ENCODE measurements at places on chromosomes 12 and 14. TPM values are rescaled to one million over a fixed set of nuclear protein-coding genes. Genes with fewer than 3 reads are reported as not detected.

DNA sequence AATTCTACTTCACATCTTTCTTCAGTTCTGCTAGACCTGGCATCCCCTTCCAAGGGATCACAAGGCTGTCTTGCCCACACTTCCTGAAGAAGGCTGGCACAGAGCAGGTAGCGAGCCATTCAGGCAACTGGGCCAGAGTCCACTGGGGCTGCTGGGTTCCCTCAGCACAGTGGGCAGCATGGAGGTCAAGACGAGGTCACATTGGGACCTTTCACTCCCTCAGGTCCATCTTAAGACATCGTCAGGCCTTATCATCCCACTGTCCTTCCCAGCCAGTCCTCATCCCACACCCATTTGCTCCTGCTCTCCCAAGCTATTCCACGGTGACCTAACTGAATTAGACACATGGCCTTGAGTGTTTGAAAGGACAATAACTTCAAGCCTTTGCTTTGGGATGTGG, 143.1 kb upstream of the HIF1A start:
- H3K36me3 ChIP-seq = no peaks in the 10 kb centered on the region
- H3K4me1 ChIP-seq = peaks cover 19% of the 10 kb centered on the region
- no peaks in the 10 kb centered on the region for H3K27me3 ChIP-seq
- H3K27ac ChIP-seq = no peak overlapping the region
- no peak for DNase-seq
- H3K4me3 ChIP-seq = no peak overlapping the region

CRY1 gene
- polyA plus RNA-seq = 36.1 TPM

DNA sequence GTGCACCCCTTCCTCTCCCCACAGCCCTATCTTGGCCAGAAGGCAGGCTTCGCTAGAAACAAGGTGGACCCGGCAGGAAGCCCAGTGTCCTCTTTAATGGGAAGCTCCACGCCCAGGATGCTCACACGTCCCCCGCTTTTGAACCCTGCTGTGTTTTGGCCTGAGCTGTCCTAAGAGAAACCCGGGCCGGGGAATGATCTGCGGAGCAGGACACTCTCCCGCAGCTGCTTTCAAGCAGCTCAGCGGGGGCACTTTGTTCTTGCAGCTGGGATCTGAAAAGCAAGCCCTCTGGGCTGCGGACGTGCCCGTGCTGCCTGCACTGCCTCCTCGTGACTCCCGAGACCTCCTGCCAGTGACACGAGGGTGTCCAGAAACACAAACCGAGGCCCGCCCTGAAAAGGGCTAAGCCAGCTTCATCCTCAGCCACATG, 30.0 kb downstream of the SCARB1 start:
- peaks cover 38% of the 10 kb centered on the region for H3K4me1 ChIP-seq
- H3K27me3 ChIP-seq = no peaks in the 10 kb centered on the region
- peak overlapping the region; percentile 61 for H3K27ac ChIP-seq
- no peak for DNase-seq
- H3K4me3 ChIP-seq = no peak overlapping the region
- H3K36me3 ChIP-seq = peaks cover 3% of the 10 kb centered on the region

GRCh38 chr14:60723116-60723906, 840 bp downstream of the SIX4 start:
- H3K4me3 ChIP-seq = peak overlapping the region; percentile 71
- H3K27ac ChIP-seq = peak overlapping the region; percentile 61
- H3K4me1 ChIP-seq = peaks cover 31% of the 10 kb centered on the region
- H3K36me3 ChIP-seq = peaks cover 3% of the 10 kb centered on the region

KIF5A gene
- 224 TPM for polyA plus RNA-seq

GRCh38 chr12:62876938-62877548, 57.9 kb downstream of the PPM1H start:
- H3K27ac ChIP-seq = no peak overlapping the region
- H3K4me3 ChIP-seq = no peak overlapping the region
- no peaks in the 10 kb centered on the region for H3K27me3 ChIP-seq
- no peaks in the 10 kb centered on the region for H3K4me1 ChIP-seq

DNA sequence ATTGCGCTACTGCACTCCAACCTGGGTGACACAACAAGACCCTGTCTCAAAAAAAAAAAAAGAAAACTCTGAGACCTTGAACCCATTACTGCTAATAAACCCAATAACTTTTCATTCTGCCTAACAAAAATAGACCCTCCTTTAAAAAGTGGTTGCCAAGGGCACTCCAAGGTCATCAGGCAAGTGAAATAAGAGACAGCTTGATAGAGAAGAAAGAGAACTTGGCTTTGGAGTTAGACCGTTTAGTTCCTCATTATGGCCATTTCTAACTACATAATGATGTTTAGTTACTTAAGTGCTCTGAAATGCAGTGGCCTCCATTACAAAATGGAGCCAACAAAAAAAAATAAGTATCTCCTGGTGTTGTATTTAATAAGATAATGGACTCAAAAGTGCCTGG, 55.9 kb downstream of the PHLDA1 start:
- H3K27ac ChIP-seq = no peak overlapping the region
- H3K4me3 ChIP-seq = no peak overlapping the region
- DNase-seq = no peak
- H3K36me3 ChIP-seq = no peaks in the 10 kb centered on the region

- H3K36me3 ChIP-seq = no peaks in the 10 kb centered on the region
- H3K27me3 ChIP-seq = no peaks in the 10 kb centered on the region
- H3K27ac ChIP-seq = no peak overlapping the region
Measured at GRCh38 chr14:42683707-42684106, 1077.0 kb downstream of the LRFN5 start.

PPFIA2 gene
- 48.9 TPM for polyA plus RNA-seq

DNA sequence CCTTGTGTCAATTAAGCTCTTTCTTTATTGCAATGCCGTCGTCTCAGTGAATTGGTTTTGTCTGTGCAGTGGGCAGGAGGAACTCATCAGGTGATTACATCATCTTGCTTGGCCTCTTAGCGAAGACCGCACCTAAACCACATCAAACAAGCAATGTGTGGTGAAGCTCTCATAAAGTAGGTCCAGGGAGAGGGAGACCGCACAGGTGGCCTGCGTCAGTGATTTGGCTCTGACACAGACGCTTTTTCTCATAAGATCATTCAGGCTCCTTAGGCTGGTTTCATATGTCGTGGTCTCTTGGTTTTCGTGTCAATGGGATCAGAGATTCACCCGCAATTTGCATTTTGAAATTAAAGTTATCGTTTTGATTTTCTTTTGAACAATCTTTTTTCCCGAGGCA, 6.7 kb upstream of the TESC start:
- no peak for DNase-seq
- no peaks in the 10 kb centered on the region for H3K36me3 ChIP-seq
- H3K4me3 ChIP-seq = no peak overlapping the region
- H3K27me3 ChIP-seq = peaks cover 7% of the 10 kb centered on the region
- H3K4me1 ChIP-seq = peaks cover 13% of the 10 kb centered on the region

CISTR gene
- polyA plus RNA-seq = 1.1 TPM

GRCh38 chr12:38711054-38711453, 194.3 kb downstream of the CPNE8 start:
- H3K36me3 ChIP-seq = no peaks in the 10 kb centered on the region
- no peak for DNase-seq
- H3K27ac ChIP-seq = no peak overlapping the region
- H3K27me3 ChIP-seq = no peaks in the 10 kb centered on the region
- no peak overlapping the region for H3K4me3 ChIP-seq

PLEK2 gene
- not detected for polyA plus RNA-seq

IQSEC3 gene
- polyA plus RNA-seq = 64.3 TPM

GALNT9 gene
- 35.9 TPM for polyA plus RNA-seq

GRCh38 chr14:53215101-53215500, 62.0 kb upstream of the DDHD1 start:
- no peak for DNase-seq
- H3K4me1 ChIP-seq = peaks cover 3% of the 10 kb centered on the region
- no peaks in the 10 kb centered on the region for H3K36me3 ChIP-seq
- no peak overlapping the region for H3K27ac ChIP-seq
- H3K4me3 ChIP-seq = no peak overlapping the region

RDH16 gene
- 0.65 TPM for polyA plus RNA-seq

GRCh38 chr14:77812028-77812427, 12.1 kb downstream of the ADCK1 start:
- H3K36me3 ChIP-seq = no peaks in the 10 kb centered on the region
- no peaks in the 10 kb centered on the region for H3K27me3 ChIP-seq
- H3K4me1 ChIP-seq = no peaks in the 10 kb centered on the region
- H3K4me3 ChIP-seq = no peak overlapping the region

- DNase-seq = no peak
- no peaks in the 10 kb centered on the region for H3K36me3 ChIP-seq
- no peak overlapping the region for H3K27ac ChIP-seq
- no peaks in the 10 kb centered on the region for H3K27me3 ChIP-seq
Measured at GRCh38 chr14:94088516-94088915, 7.4 kb downstream of the IFI27L1 start.

CACNB3 gene
- polyA plus RNA-seq = 73.8 TPM

- H3K4me3 ChIP-seq = no peak overlapping the region
- H3K36me3 ChIP-seq = peaks cover 7% of the 10 kb centered on the region
- no peak overlapping the region for H3K27ac ChIP-seq
- DNase-seq = no peak
- peaks cover 2% of the 10 kb centered on the region for H3K4me1 ChIP-seq
Measured at GRCh38 chr12:48946205-48946604, 11.1 kb downstream of the ARF3 start.

DNA sequence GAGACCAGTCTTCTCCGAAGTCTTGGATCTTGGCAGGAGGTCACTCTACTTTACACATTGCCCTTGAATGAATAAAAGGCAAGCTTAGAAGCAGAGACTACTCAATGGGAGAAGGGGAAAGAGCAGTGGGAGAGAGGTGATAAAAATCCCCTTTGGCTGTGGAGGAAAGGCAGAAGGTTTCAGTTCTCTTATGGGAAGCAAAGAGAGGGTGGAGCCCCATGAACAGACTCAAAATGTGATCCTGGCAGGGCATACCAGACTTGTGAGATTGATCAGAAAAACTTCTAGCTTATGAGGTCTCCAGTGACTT, 49.6 kb upstream of the HECTD1 start:
- no peaks in the 10 kb centered on the region for H3K27me3 ChIP-seq
- DNase-seq = no peak
- peaks cover 6% of the 10 kb centered on the region for H3K4me1 ChIP-seq

- no peaks in the 10 kb centered on the region for H3K27me3 ChIP-seq
- H3K4me1 ChIP-seq = no peaks in the 10 kb centered on the region
- no peaks in the 10 kb centered on the region for H3K36me3 ChIP-seq
- no peak overlapping the region for H3K27ac ChIP-seq
Measured at GRCh38 chr12:3743803-3744202, 9.1 kb downstream of the CRACR2A start.

IFNG-AS1 gene
- polyA plus RNA-seq = 0.18 TPM

GRCh38 chr14:97390096-97390724, 593.0 kb downstream of the VRK1 start:
- no peaks in the 10 kb centered on the region for H3K36me3 ChIP-seq
- DNase-seq = no peak
- H3K4me1 ChIP-seq = no peaks in the 10 kb centered on the region
- no peaks in the 10 kb centered on the region for H3K27me3 ChIP-seq
- no peak overlapping the region for H3K27ac ChIP-seq
- no peak overlapping the region for H3K4me3 ChIP-seq

MYO1H gene
- 0.90 TPM for polyA plus RNA-seq

- H3K4me3 ChIP-seq = no peak overlapping the region
- H3K36me3 ChIP-seq = peaks cover 22% of the 10 kb centered on the region
- no peaks in the 10 kb centered on the region for H3K27me3 ChIP-seq
- H3K4me1 ChIP-seq = no peaks in the 10 kb centered on the region
- peak overlapping the region; percentile 61 for H3K27ac ChIP-seq
- DNase-seq = no peak
Measured at GRCh38 chr12:118053071-118053985, 7.7 kb downstream of the WSB2 start.

GRCh38 chr14:22071006-22071405, 397.4 kb upstream of the OR4E1 start:
- no peak for DNase-seq
- no peak overlapping the region for H3K4me3 ChIP-seq
- no peaks in the 10 kb centered on the region for H3K27me3 ChIP-seq
- H3K36me3 ChIP-seq = no peaks in the 10 kb centered on the region
- H3K27ac ChIP-seq = no peak overlapping the region
- H3K4me1 ChIP-seq = no peaks in the 10 kb centered on the region

EIF2B1 gene
- 60.1 TPM for polyA plus RNA-seq

GSC gene
- polyA plus RNA-seq = not detected

DNA sequence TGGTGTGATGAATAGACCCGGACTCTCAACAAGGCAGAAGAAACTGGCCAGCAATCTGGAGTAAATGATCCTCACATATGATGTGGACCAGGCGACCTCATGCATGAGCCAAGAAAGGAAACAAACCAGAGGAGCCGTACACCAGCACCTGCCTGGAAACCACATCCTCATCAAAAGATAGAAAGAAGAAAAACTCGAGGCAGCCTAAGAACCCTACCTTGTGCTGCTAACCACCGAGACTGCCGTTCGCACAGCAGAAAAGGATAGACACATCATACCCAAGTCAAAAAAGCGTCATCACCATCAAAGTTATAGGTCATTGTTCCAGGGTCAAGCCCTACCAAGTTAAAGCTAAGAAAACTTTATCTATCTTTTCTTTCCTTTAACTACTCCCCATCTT, 66.7 kb downstream of the RESF1 start:
- no peak for DNase-seq
- no peak overlapping the region for H3K4me3 ChIP-seq
- H3K36me3 ChIP-seq = no peaks in the 10 kb centered on the region
- no peaks in the 10 kb centered on the region for H3K27me3 ChIP-seq

- H3K36me3 ChIP-seq = no peaks in the 10 kb centered on the region
- H3K27ac ChIP-seq = no peak overlapping the region
- no peaks in the 10 kb centered on the region for H3K27me3 ChIP-seq
- DNase-seq = no peak
- no peak overlapping the region for H3K4me3 ChIP-seq
Measured at GRCh38 chr14:52974406-52974805, 23.6 kb upstream of the FERMT2 start.

DNA sequence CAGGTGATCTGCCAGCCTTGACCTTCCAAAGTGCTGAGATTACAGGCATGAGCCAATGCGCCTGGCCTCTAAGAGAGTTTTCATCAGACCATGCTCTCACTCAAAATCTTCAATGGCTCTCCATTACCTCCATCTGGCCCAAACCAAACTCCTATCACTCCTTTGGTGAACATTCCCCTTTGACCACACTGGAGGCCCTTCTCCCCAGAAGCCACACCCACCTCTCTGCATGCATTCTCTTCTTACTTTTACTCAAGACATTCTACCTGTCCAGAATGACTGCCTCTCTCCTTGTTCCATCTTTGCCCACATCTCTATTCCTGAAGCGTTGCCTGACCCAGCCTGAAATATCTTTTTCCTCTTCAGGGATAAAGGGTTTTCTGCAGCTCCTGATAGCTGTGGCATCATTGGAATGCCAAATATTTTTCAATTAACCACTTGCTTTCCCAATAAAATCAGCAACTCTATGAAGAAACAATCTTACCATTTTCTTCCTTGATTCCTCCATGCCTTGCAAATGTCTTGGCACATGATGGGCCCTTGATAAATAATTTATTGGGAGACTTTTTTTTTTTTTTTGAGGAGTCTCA, 15.5 kb downstream of the PLEK2 start:
- no peak for DNase-seq
- no peaks in the 10 kb centered on the region for H3K27me3 ChIP-seq

- no peaks in the 10 kb centered on the region for H3K36me3 ChIP-seq
- H3K4me3 ChIP-seq = no peak overlapping the region
- H3K27ac ChIP-seq = no peak overlapping the region
- H3K27me3 ChIP-seq = no peaks in the 10 kb centered on the region
- H3K4me1 ChIP-seq = peaks cover 4% of the 10 kb centered on the region
- DNase-seq = no peak
Measured at GRCh38 chr14:76993752-76994151, 34.8 kb downstream of the IRF2BPL start.

Measured in spinal cord (tissue), 10 donors.